Left lung (tissue), 14 donors: ENCODE measurements at places on chromosomes 2 and 18. TPM values are rescaled to one million over a fixed set of nuclear protein-coding genes. Genes with fewer than 3 reads are reported as not detected.

DNA sequence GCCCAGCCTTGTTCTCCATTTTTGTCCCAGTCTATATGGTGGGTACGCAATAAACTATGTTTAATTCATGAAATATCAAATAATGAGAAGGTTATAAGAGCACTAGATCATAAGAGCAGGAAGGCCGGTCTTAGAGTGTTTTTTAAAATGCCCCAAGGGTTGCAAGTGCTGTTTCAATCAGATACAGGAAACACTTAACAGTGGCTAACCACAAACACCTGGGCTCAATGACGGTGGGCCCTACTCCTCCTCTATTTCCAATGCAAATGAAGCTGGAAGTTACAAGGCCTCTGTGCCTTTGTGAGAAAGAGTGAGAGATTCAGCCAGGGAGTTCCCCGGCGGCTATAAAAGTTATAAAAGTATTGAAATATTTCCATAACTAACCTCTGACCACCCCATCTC lies 18.9 kb upstream of the WDR33 start:
- peaks cover 12% of the 10 kb centered on the region for H3K4me1 ChIP-seq
- H3K27me3 ChIP-seq: no peaks in the 10 kb centered on the region
- DNase-seq: peak; percentile 40
- no peaks in the 10 kb centered on the region for H3K36me3 ChIP-seq
- H3K4me3 ChIP-seq: no peak overlapping the region

DNA sequence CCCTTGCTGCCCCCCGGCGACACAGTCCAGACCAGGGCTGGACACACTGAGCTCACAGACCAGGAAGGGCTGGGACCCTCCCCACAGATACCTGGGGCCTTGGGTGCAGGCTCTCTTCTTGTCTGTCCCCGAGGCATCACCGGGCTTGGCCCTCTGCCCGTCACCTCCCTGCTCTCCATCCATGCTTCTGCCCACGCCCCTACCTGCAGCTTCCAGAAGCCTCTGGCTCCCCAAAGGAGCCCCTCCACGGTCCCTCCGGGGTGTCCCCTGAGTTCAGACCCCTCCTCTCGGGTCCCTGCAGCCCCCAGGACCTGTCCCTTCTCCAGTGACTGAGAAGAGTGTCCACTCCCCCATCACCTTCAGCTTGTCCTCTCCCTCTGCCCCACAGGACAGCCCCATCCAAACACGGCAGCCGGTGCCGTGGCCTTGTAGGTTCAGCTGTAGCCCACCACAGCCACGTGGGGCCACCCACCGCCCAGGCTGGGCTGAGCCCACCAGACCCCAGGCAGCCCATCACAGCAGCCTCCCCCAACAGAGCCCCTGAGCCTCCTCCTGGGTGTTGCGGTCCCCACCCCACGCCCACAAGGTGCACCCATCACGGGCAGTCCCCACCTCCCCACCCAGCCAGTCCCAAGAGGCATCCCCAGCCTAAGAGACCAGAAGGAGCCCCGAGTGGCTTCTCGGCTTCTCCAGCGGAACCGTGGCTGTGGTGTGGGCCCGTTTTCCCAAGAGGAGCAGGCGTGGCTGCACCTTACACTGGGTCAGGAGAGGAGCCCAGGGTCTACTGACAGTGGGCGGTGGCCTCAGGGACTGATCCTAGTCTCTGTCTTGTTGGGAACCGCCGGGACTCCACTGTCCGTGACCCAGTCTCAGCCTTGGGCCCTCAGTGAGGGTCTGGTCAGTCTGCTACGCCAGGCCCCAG lies 53.1 kb downstream of the RAMP1 start:
- H3K4me3 ChIP-seq: no peak overlapping the region
- no peaks in the 10 kb centered on the region for H3K4me1 ChIP-seq
- H3K27me3 ChIP-seq: no peaks in the 10 kb centered on the region
- no peaks in the 10 kb centered on the region for H3K36me3 ChIP-seq

Gene CTLA4
- total RNA-seq: 1.4 TPM

DNA sequence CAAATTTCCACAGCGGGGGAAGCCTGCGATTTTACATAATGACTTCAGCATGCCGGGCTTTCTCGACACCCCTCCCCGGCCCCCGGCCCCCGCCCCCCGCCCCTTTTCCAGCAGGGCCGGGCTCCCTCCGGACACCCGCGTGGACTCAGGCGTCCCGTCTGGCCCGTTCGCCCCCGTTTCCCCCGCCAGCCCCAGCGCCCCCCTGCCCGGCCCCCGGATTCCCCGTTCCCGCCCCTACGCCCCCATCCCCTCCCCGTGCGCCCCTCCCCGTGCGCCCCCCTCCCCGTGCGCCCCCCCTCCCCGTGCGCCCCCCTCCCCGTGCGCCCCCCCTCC lies 456 bp upstream of the NFATC1 start:
- H3K27me3 ChIP-seq: peaks cover 91% of the 10 kb centered on the region
- DNase-seq: peak; percentile 39
- peaks cover 16% of the 10 kb centered on the region for H3K4me1 ChIP-seq

Gene RPL37A
- total RNA-seq: 1,937 TPM

DNA sequence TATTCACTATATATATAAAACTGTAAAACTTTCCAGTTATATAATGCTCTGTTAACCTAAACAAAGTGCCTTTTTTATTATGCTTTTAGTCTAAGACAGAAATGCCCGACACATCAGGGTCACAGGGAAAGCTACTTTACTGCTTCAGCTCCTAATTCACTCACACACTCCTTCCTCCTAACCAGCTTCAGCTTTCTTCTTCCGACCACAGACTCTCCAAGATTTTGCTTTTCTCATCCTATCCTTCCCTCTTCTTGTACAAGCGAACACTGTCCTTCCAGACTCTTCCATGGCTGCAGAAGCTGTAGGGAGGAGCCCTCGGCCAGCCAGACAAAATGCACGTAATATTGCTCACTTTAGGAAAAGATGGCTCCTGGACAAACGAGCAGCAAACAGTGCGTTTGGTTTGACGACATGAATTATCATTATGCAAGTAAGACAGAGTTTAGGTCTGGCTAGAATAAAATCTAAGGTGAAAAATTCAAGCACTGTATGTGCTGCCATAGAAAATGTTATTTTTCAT lies 47.5 kb upstream of the HNRNPA3 start:
- DNase-seq: no peak
- no peaks in the 10 kb centered on the region for H3K27me3 ChIP-seq
- H3K36me3 ChIP-seq: no peaks in the 10 kb centered on the region

GRCh38 chr2:234772733-234773060 lies 179.1 kb upstream of the SH3BP4 start:
- no peaks in the 10 kb centered on the region for H3K27me3 ChIP-seq
- DNase-seq: no peak
- no peak overlapping the region for H3K27ac ChIP-seq
- H3K4me1 ChIP-seq: no peaks in the 10 kb centered on the region
- no peak overlapping the region for H3K4me3 ChIP-seq

DNA sequence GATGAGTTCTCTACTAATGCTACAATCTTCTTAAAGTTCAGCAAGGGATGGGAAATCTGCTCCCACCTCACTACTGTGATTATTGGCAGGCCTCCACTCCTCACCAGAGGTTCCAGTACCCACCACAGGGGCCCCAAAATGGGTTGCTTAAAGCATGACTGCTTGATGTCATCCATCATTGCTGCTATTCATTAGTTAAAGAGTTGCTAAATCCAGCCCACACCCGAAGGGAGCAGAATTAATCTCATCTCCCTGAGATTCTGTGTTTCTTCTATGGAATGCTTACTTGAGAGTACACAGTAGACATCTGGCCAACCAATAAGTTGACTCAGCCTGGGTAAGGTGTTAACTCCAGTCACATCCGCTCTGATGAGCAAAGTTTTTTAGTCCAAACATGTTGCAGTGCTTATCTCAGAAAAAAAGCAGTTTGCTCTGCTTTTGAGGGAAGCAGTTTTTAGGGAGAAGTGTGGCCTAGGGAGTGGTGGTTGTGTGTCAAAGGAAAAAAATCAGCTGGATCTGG lies 690.2 kb upstream of the POU3F3 start:
- DNase-seq: no peak
- no peaks in the 10 kb centered on the region for H3K4me1 ChIP-seq
- no peak overlapping the region for H3K4me3 ChIP-seq

- DNase-seq: no peak
- no peak overlapping the region for H3K4me3 ChIP-seq
- H3K27ac ChIP-seq: no peak overlapping the region
- no peaks in the 10 kb centered on the region for H3K4me1 ChIP-seq
Observed at GRCh38 chr18:23317975-23318675, 135.0 kb upstream of the RIOK3 start.

DNA sequence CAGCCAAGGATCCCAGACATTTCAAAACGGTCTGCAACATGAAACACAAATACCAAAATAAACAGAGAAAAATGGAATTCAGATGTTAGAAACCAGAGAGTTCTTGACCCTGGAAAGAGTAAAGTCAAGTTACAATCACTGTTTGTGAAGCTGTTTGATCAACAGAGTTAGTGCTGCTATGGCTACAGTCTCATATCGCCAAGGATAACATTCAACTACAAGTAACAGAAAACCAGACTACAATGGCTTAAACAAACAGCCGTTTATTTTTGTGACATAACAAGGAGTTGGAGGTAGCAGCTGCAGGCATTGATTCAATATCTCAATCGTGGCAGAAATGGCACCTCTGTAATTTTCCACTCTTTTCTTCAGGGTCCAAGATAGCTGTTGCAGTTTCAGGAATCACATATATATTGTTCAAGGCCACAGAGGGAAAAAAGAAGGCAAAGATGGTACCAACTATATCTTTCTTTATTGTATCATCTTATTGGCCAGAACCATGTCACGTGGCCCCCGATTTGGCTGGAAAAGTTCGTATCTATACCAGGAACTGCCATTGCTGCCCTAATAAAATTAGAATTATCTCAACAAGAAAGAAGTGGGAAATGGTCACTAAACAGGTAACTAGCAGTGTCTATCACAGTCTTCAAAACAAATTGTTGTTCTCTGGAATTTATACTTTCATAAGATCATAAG lies 17.7 kb upstream of the HNRNPLL start:
- H3K27me3 ChIP-seq: no peaks in the 10 kb centered on the region
- peak overlapping the region; percentile 50 for H3K27ac ChIP-seq
- H3K4me3 ChIP-seq: no peak overlapping the region
- no peak for DNase-seq

DNA sequence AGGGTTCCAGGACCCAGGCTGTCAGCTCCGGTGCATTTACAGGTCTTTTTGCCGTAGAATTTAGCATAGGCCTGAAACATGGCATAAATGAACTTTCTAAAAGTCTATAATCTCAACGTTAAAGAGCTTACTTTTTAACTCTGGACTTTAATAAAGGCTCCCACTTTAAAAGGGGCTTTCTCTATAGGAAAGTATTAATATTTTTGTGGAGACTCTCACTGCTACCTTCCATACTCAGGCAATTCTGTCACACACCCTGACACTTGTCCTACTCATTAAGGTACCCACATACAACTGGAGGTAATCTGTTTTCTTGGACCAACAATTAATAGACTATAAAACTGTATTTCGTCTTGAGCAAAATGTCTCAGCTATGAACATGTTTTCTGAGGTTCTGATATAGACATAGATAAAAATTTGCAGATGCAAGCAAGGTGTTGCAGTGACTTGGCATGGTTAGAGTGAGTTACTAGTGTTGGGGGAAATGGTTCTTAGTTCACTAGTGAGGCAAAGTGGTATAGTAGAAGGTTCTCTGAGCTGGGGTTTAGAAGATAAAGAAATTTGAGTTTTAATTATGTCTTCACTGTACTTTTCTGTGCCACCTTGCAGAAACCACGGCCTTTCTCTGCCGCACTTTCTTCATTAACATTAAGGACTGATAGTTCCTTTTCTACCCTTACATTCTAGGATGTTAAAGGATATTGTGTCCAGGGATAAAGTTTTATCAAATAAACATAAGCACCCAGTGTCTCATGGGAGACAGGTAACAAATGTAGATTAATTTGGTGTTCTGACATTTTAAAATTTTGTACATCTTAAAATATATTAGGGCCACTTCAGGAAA lies 10.8 kb upstream of the NR4A2 start:
- peak overlapping the region; percentile 100 for H3K27ac ChIP-seq
- no peak for DNase-seq
- peak overlapping the region; percentile 71 for H3K4me3 ChIP-seq
- H3K27me3 ChIP-seq: no peaks in the 10 kb centered on the region
- peaks cover 35% of the 10 kb centered on the region for H3K4me1 ChIP-seq

DNA sequence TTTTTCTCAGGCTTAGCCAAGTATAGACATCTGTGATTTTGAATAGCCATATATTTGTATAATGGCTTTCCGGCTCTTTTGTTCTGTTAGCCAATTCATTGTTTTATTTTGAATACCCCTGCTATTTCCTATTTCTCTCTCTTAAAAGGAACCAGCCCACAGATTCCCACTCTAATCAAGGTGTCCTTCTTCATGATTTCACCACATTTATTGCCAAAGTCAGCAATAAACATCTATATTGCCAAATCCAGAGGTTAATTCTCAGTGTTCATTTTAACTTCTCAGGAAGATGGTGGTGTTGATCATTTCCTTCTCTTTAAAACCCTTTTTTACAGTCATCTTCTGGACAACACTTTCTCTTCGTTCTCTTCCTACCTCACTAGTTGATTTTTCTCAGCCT lies 13.1 kb upstream of the ITPRID2 start:
- H3K36me3 ChIP-seq: no peaks in the 10 kb centered on the region
- no peaks in the 10 kb centered on the region for H3K27me3 ChIP-seq
- H3K4me3 ChIP-seq: no peak overlapping the region
- DNase-seq: no peak
- H3K4me1 ChIP-seq: peaks cover 4% of the 10 kb centered on the region
- no peak overlapping the region for H3K27ac ChIP-seq
